ENCODE measurements at places on chromosomes 4 and X. TPM values are rescaled to one million over a fixed set of nuclear protein-coding genes. Genes with fewer than 3 reads are reported as not detected.

Gene RADX
- total RNA-seq: 1.2 TPM

Gene SULT1E1
- 8.3 TPM for total RNA-seq

GRCh38 chr4:79247695-79248394 lies 78.0 kb downstream of the NAA11 start:
- no peaks in the 10 kb centered on the region for H3K36me3 ChIP-seq
- no peaks in the 10 kb centered on the region for H3K27me3 ChIP-seq
- no peak overlapping the region for H3K4me3 ChIP-seq

DNA sequence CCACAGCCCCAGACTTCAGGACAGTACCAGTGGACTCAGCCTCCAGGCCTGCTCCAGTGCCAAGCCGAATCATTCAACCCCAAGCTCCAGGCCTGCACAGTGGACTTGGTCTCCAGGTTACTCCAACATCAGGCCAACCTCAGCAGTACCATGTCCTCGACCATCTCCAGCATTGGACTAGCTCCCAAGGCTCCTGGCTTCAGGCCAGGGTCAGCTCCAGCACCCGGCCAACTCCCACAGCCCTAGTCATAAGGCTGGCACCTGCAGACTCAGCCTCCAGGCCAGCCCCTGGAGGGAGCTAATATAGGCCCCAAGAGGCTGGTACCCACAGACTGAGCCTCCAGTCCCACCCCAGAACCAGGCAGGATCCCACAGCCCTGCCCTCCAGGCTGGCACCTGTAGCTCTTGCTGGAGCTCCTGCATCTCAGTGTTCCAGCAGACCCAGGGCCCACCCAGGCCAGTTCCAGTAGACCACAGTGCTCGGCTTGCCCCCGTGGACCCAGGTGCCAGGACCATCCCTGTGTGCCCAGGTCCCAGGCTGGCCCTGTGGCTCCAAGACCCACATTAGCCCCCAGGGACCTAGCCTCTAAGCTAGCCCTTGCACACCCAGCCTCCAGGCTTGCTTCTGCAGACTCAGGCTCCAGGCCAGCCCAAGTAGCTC lies 25.6 kb downstream of the ZMAT1 start:
- no peaks in the 10 kb centered on the region for H3K36me3 ChIP-seq
- H3K27me3 ChIP-seq: no peaks in the 10 kb centered on the region
- no peak for DNase-seq
- H3K27ac ChIP-seq: no peak overlapping the region
- no peak overlapping the region for H3K4me3 ChIP-seq

DNA sequence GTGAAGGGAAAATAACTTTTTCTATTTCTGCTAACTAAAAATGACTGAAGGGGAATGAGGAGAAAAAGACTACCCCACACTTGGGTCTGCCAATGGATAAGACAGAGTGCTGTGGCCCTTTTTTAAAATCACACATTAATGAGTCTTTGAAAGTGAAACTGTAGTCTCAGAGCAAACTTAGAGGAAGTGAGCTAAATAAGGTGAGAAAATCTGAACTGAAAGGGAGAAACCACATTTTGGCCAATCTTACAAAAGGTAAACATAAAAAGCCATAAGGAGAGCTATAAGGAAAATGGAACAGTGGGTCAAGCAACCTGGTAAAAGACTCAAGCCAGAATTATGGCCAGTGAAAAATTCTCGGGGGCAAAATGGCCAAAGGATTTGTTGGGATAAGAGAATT lies 755.1 kb upstream of the IGFBP7 start:
- H3K4me1 ChIP-seq: no peaks in the 10 kb centered on the region
- H3K4me3 ChIP-seq: no peak overlapping the region
- no peak overlapping the region for H3K27ac ChIP-seq
- H3K27me3 ChIP-seq: no peaks in the 10 kb centered on the region
- DNase-seq: no peak

- H3K36me3 ChIP-seq: no peaks in the 10 kb centered on the region
- DNase-seq: no peak
- no peaks in the 10 kb centered on the region for H3K4me1 ChIP-seq
- H3K4me3 ChIP-seq: no peak overlapping the region
- H3K27ac ChIP-seq: no peak overlapping the region
- no peaks in the 10 kb centered on the region for H3K27me3 ChIP-seq
Observed at GRCh38 chrX:108020631-108021030, 24.2 kb upstream of the VSIG1 start.

DNA sequence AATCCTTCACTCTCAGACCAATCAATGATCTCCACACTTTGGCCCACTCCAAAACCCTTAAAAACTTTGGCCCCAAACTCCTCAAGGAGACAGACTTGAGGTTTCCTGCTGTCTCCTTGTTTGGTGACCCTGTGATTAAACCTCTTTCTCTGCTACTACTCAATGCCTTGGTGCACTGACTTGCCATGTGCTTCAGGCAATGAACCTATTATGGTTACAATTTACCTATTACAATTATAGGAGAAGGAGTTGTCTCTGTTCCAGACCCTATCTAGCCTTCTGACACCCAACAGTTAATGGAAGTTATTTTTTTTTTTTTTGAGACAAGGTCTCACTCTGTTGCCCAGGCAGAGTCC lies 263.1 kb downstream of the STIM2 start:
- H3K27ac ChIP-seq: no peak overlapping the region
- peaks cover 10% of the 10 kb centered on the region for H3K4me1 ChIP-seq
- no peaks in the 10 kb centered on the region for H3K36me3 ChIP-seq
- no peak overlapping the region for H3K4me3 ChIP-seq
- no peak for DNase-seq

DNA sequence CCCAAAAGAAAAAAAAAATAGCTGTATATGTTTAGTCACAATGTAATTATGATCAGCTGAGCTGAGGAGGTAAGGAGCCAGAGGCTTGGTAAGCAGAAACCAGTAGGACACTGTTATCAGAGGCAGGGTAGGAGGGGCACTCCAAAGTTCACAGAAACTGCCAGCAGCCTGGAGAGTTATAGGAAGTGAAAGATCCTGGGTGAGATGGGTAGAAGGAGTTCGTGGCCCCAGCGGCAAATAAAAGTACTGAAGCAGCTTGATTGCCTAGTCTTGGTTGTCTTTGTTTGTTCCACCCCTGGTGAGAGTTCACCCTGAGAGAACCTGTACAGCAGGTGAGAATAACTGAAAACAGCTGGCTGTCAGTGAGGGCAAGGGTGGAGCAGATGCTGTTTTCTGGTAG lies 340.8 kb downstream of the ADGRL3 start:
- no peaks in the 10 kb centered on the region for H3K27me3 ChIP-seq
- no peaks in the 10 kb centered on the region for H3K36me3 ChIP-seq
- H3K27ac ChIP-seq: no peak overlapping the region
- H3K4me1 ChIP-seq: no peaks in the 10 kb centered on the region
- DNase-seq: peak; percentile 89

All from Peyer's patch (tissue), 4 donors.